ENCODE measurements at places on chromosomes 12 and 14.
A peak's percentile ranks its signal among the peaks of the same experiment; 100 is the strongest.

DNA sequence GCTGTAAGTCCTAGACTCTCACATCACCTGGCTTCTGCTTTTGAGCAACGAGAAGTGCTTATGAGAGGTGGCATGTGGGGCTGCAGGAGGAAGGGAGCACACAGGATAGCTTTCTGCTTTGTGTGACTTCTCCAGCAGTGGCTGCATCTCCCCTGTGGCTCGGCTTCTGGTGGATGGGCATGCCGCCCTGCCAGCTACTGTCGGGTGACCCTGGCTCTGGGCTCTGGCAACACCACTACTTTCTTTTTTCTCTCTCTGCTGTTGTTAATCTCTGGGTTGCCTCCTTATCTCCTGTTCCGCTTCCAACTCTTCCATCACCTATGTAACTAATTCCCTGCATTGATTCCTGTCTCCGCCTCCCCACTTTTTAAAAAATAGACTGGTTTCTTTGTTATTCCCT, 209.1 kb upstream of the DAAM1 start:
- DNase-seq: no peak

DNA sequence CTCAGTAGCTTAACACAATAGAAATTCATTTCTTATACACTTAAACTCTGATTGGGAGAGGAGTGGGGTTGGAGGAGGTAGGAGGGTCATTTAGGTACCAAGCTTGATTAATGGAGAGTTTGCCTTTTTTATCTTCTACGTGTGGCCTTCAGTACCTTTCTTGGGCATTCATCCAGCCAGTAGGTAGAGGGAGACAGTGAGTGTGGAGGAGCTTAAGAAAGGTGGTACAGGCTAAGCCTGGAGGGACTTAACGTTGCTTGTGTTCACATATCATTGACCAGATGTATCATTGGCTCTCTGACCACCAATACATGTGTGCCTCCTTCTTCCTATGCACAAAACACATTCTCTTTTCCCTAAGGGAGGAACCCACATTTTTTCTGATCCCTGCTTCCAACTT, 232.9 kb upstream of the CRY1 start:
- no peak for DNase-seq

GRCh38 chr12:93022603-93023340, 93.7 kb upstream of the EEA1 start:
- DNase-seq: no peak

- DNase-seq: no peak
Measured at GRCh38 chr12:12097891-12098690, 27.4 kb downstream of the BCL2L14 start.

DNA sequence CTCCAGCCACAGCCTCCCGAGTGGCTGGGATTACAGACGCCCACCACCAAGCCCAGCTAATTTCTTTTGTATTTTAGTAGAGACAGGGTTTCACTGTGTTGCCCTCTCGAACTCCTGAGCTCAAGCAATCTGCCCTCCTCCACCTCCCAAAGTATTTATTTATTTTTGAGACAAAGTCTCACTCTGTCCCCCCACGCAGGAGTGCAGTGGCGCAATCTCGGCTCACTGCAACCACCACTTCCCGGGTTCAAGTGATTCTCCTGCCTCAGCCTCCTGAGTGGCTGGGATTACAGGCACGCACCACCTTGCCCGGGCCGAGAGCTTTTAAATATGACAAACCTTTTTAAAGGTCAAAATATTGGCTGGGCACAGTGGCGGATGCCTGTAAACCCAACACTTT, 14.6 kb downstream of the NUMB start:
- DNase-seq: no peak

DNA sequence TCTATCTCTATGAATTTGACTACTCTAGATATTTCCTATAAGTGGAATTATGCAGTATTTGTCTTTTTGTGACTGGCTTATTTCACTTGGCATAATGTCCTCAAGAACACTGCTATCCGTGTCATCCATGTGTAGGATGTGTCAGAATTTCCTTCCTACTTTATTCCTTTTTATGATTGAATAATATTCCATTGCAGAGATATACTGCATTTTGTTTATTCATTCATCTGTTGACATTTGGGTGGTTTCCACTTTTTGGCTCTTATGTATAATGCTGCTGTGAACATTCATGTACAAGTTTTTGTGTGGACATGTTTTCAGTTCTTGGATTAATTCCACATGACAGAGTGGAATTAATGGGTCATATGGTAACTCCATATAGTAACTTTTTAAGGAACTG, 45.7 kb upstream of the ATP2A2 start:
- no peak for DNase-seq

DNA sequence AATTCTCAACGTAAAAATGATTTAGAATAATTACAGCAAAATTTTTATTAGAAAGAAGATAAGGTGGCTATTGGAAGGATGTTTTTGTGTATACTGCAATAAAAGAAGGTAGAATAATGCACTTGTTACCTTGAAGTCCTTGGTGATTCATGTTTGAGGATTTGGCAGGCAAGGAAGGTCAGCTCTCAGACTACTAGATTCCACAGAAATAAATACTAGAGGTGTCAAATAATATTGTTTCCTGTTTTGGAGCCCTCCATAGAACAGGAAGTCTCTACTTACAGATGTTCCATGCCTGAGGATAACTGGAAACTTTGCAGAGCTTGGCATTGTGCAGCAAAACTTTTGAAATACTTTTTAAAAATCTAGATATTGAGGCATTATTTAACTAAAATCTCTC, 284.3 kb upstream of the SYT1 start:
- no peak for DNase-seq

- no peak for DNase-seq
Measured at GRCh38 chr14:65170768-65171507, 68.6 kb upstream of the MAX start.

DNA sequence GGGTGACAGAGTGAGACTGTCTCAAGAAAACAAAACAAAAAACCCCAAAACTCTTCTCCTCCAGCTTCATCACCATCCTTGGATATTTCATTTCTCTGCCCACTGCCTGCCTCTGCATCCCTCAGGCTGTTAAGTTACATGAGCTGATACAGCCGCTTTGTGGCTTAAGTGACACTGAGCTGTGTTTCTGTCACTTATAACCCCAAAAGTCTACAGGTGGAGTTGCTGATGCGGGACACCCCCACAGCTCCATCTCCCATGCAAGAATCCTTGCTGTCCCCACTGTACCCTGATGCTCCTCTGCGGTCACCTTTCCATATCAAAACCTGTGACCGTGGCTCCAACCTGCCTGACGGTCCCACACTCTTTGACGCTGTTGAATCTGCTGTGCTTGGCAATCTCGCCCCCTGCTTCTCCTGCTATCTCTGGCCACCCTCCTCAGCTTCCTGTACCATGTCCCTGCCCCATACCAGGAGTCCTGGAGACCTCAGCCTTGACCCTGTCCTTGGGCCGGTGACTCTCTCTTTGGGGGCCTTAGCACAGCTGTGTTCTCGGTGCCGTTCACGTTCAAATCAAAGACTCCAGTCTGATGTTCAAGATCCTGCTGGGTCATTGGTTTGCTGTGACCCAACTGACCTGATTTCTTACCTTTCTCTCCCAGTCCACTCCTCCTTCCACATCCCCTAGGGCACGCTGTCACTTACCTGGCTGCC, 20.3 kb downstream of the HVCN1 start:
- DNase-seq: no peak

DNA sequence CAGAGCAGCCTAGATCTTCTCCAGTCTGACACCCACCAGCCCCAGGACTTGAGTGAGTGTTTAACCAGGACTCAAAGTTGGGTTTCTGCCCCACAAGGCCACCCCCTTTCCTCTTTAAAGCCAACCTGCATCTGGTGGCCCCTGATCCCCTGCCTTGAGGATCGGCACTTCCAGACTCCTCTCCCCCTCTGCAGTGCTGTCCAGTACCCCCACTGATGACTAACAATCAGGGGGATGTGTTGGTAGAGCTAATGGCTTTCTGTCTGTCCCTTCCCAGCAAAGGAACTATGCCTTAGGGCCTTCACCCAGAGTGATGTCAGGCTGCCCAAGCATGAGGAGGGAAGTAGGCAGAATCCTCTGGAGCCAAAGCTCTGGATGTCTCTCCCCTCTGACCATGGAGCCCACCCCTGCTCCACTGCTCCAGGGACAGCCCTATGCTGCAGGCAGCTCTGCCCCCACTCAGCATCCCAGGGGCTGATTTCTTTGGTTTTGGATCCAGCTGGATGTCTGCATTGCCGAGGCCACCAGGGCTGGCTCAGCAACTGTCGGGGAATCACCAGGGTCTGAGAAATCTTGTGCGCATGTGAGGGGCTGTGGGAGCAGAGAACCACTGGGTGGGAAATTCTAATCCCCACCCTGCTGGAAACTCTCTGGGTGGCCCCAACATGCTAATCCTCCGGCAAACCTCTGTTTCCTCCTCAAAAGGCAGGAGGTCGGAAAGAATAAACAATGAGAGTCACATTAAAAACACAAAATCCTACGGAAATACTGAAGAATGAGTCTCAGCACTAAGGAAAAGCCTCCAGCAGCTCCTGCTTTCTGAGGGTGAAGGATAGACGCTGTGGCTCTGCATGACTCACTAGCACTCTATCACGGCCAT, 42.9 kb downstream of the DAD1 start:
- DNase-seq: no peak

DNA sequence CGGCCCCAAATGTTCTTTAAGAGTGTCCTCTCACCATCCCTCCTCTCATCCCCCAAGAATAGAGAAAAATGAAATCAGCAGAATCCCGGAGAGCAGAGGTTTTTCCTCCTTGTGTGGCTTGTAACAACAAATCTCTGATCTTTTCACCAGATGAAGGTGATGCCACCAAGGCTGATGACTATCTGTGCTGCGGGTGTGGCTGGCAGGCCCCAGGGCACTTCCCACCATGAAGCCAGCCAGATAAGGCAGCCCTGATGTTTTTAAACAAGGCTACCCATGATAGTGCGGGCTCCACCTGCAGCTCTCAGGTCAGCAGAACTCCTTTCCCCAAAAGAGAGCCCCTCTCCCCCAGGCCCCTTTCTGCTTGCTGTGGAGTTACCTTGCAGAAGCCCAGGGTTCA, 58.0 kb upstream of the PARP11 start:
- DNase-seq: no peak

- DNase-seq: peak; percentile 56
Measured at GRCh38 chr12:752695-753610, 574 bp downstream of the WNK1 start.

- no peak for DNase-seq
Measured at GRCh38 chr14:36304895-36305294, 15.5 kb downstream of the MBIP start.

- DNase-seq: no peak
Measured at GRCh38 chr12:111975161-111975931, 37.6 kb downstream of the TMEM116 start.

- no peak for DNase-seq
Measured at GRCh38 chr12:63958876-63959580, 114.5 kb downstream of the SRGAP1 start.

DNA sequence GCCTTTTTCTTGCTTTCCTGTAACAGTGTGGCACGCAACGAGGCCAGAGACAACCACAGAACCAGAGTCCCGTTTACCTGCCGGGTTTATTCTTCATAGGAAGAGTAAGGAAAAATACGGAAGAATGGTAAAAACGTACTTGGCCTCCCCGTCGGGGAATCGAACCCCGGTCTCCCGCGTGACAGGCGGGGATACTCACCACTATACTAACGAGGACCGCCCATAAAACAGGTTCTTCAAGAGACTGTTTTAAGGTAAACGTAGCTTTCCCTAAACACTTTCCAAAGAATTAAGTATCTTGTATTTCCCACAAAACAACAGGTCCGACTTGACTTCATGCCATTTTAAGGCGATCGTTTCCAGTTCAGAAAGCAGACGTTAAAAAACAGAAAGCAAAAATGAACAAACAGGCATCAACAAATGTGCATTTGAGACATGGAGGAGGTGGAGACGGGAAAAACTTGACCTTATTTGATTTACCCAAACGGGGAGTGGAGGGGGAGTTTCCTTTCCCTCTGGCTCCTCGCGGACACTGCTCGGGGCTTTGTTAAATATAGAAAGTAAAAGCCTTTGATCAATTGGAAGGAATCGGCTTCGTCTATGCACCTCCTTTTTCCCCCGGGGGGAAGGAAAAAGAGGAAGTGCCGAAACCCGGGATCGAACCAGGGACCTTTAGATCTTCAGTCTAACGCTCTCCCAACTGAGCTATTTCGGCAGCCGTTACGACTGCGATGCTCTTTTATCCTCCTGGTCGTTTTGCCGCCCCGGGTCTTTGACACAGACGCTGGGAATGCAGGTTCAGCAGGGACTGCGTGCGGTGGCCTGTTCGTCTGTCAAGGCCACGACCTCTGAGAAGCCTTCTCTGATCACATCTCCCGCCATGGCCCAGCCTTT, 13.0 kb upstream of the UBC start:
- DNase-seq: peak; percentile 95

DNA sequence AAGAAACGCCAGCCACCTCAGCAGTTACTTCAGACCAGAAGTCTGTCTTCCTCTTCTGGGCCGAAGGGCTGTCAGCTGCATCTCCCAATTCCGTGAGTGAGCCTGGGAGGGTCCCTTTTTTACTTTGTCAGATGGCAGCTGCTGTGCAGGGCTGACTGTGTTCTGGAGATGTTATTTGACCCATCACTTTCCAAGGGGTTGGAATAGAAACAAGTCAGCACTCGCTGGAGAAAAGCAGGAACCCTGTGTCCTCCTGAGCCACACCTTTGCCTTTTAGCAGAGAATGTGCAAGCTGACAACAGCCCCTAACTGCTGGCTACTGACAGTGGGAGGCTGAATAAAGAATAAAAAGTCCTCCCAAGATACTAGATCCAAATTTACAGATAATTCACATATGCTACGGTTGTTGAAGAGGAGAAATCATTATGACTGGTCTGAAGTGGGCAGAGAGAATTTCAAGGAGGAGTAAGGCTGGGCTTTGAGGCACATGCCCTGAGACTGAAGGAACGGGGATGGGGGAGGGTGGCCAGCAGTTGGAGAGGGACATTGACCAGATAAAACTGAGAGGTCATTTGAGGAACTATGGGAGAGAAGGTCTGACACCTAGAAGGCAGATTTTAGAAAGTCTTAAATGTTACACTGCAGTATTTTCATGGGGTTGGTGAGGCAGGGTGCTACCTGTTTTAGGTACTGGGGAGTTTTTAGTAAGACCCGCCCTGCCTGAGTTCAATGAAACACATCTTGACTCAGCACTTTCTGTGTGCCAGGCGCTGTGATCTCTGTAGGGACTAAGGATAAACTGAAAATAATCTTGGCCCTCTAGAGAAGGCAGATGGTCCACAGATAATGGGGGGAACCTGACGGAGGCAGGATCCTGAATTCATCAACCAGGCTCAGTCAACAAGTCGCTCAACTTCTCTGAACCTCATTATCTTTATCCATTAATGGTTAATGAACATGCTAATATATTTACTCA, 27.4 kb downstream of the FAM234B start:
- no peak for DNase-seq

DNA sequence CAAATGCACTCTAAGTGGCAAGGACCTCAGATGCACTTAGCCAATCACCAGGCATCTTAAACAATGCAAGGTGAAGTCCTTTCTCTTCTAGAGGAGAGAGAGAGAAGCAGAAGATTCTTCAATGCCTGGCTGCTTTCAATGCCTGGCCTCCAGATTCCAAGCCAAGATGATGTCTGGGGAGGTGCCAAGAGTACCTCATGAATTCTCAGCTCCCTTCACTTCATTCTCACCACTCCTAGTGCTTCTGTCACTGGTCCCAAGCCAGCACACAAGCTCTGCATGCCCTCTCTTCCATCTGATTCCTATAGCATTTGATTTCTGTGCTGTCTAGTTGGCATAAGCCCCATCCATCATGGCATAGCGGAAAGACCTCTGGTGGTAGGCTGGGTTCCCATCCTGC, 225.0 kb downstream of the KSR2 start:
- DNase-seq: no peak

GRCh38 chr12:80241576-80242273, 142.4 kb downstream of the OTOGL start:
- no peak for DNase-seq

GRCh38 chr12:116882742-116883141, 1.5 kb upstream of the HRK start:
- DNase-seq: peak; percentile 68
